Upper lobe of right lung (tissue), 1 donor: ENCODE measurements at places on chromosomes 5 and 9. TPM values are rescaled to one million over a fixed set of nuclear protein-coding genes. Genes with fewer than 3 reads are reported as not detected.

DPH7 gene
- total RNA-seq: 30.2 TPM

IL4 gene
- total RNA-seq: not detected

PCDHGC5 gene
- 1.4 TPM for total RNA-seq

DNA sequence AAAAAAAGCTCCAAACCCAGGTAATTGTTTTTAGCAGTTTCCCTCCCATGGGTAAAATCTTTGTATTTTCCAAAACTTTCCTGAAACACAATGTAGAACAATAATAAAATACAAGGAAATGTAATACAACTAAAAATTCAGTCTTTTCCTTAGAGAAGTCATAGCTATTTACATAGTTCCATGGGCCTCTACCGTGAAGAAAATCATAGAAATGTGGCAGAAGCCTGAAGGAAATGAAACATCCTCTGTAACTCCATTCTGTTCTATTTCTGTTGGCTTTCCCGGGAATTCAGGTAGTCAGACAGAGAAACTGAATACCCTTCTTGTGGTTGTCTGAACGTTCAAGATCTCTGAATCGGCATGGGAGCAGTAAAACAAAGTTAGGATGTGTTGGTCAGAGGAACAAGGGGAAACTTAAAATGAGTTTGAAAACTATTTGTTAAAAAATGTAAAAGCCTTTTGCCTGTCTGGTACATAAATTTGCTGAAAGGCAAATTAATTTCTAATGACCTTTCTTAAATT, 202.4 kb upstream of the ZNF608 start:
- DNase-seq: no peak

GRCh38 chr9:2574203-2574602, 47.4 kb upstream of the VLDLR start:
- no peak for DNase-seq

GRCh38 chr5:171882118-171882517, 96.5 kb downstream of the SMIM23 start:
- DNase-seq: no peak

DNA sequence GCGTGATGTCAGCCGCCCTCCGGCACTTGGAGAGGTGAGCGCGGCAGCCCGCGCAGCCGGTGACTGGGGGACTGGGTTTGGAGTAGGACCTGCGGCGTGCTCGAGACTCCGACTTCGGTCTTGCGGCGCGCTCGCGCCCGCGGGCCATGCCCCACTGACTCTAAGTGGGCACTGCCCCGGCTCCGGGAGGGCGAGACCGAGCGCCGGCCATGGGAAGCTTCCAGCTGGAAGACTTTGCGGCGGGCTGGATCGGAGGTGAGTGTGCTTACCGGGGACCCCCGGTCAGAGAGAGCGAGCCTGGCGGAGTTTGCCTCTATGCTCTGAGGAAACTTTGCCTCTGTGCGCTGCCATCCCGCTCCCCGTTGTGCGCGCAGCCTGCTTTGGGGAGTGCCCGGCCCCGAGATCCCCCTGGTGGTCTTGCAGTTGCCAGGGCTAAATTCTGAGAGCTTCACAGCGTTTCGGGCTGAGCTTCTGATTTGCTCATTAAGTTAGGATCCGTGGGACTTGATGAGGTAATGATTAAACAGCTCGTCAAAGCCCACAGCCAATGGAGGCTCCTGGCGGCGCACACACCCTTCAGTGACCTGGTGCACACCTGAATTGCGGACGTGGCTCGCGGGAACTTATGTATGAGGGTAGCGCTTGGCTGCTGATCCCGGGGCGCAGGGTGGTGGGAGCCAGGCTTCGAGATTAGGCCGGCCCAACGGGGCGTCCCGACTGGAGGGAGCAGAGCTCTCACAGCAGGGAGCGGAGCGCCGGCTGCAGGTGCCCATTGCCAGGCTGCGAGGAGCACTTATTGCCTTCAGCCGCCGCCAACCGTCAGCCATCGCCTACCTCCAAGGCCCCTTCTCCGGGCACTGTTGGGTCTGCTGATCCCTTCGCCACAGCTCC, at the start of gene SLC25A48:
Gene SLC25A48 (plus strand): TSS at position 25 of the 891 bp plus-strand sequence. CDS start 185 bp downstream, at position 210.
- DNase-seq: peak; percentile 76

DNA sequence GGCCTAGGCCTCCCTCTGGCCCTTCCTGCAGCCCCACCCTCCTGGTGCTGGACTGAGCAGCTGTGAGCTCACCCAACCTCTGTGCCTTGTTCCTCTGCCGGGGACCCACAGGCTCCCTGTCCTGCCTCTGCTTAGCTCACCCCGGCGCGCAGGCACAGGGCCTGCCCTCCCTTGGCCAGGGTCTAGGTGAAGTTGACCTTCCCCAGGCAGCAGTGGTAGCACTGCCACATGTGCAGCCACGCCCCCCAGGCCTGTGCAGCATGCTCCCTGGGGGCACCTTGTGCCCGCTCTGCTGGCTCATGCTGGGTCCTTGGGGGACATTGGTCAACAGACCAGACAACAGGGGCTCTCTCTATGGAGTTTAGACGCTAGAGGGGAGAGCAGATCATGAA, 18.1 kb downstream of the TRIP13 start:
- DNase-seq: no peak

- no peak for DNase-seq
These were observed 160.8 kb downstream of the TSSK1B start for GRCh38 chr5:113273948-113274347.

DNA sequence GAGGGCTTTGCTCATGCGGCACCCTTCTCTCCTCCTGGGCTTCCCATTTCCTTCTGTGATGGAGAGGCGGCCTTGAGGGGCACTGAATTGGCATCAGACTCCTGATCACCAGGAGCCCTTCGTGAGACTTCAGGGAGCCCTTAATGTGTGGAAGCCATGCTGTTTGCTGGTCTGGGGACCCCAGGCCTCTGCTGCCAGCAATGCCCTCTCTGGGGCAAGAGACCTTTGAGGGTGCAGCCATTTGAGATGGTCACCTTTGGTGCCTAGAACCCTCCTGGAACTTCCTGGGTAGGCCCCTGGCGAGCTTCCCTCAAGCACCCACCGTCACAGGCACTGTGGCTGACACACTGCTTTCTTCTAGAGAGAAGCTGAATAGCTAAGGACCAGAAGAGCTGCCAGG, 338.7 kb upstream of the IRX4 start:
- DNase-seq: no peak

DNA sequence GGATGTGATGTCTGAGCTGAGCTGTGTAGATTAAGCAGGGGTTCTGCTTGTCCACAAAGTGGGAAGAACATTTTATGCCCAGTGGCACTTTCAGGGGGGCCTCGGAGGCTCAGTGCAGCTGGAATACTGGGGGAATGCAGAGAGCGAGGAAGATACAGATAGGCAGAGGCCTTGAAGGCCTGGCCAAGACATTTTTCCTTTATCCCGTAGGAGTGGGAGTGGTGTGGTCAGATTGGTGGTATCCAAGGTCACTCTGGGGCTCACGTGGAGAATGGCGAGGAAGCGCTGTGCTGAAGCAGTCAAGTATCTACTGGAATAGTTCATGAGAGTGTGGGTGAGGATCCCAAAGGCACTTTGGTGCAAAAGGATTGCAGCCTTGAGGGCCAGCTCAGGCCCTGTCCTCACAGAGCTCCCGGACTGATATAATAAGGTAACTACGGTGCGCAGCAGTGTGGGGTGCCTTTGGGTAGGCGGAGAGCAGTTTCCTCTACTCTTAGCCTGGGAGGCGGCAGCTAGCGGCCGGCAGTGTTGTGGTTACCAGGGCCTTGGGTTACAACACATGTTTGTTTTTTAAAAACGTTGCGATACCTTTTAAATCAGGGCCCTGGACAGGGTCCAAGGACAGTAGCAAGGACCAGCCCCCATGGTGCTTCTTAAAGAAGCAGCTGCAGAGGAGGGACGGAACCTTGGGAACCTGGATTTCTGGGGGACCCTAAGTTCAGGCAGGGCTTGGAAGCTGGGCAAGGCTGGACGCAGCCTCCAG, 10.8 kb upstream of the CCDC69 start:
- peak; percentile 90 for DNase-seq

DNA sequence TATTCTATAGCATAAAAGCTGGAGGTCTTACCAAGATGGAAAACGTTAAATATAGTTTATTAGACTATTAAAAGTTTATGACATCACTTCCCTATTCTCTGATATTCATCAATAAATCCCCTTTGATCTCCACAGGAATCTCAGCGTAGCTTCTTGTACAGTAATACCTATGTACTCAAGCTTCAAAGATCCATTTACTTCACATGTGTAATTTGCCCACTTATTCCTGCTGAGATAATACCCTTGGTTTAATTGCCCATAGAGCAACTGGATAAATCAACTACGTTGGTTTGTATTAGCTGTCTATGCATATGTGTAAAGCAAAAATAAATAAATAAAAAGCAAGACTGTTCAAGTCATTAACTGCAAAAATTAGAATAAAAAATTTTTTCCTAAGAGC, 219.7 kb downstream of the EFNA5 start:
- DNase-seq: no peak
